ENCODE measurements at places on chromosomes 2 and 18. TPM values are rescaled to one million over a fixed set of nuclear protein-coding genes. Genes with fewer than 3 reads are reported as not detected.
A peak's percentile ranks its signal among the peaks of the same experiment; 100 is the strongest.

DNA sequence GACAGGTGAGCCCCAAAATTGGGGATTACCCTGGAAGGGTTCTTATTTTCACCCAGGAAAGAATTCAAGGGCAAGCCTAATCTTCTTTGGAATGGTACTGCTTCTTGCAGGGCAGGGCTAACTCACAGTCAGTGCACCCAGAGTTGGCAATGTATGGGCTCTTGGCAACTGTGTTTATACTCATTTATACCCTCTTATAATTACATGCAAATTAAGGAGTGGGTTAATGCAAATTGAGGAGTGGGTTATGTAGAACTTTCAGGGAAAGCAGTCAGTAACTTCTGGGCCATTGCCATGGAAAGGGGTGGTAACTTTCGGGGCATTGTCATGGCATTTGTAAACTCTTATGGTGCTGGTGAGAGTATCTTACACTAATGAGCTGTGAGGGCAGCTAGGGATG lies 59.2 kb downstream of the SERPINB8 start:
- DNase-seq: no peak

DNA sequence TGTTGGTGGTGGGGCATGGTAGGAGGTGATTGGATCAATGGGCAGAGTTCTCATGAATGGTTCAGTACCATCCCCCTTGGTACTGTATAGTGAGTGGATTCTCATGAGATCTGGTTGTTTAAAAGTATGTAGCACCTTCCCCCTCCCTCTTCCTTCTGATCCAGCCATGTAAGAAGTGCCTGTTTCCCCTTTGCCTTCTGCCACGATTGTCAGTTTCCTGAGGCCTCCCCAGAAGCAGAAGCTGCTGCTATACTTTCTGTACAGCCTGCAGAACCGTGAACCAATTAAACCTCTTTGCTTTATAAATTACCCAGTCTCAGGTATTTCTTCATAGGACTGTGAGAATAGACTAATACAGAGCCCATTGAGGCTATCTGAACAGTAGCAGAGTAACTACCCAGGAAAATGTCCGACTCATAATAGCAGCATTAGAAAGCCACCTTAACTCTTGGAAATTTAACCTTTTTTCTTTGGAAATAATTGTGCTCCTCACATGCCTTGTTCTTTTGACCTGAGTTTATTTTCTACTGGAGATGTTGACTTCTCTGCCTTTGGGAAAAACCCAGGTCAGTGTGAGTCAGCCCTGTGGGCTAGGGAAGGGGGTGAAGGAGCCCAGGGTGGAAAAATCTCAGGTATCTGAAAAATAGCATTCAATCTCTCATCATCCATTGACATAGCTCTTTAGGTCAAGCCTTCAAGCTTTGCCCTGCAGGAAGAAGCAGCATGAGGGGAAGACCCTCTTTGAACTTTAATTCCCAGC lies 18.1 kb downstream of the CYP1B1 start:
- no peak for DNase-seq

DNA sequence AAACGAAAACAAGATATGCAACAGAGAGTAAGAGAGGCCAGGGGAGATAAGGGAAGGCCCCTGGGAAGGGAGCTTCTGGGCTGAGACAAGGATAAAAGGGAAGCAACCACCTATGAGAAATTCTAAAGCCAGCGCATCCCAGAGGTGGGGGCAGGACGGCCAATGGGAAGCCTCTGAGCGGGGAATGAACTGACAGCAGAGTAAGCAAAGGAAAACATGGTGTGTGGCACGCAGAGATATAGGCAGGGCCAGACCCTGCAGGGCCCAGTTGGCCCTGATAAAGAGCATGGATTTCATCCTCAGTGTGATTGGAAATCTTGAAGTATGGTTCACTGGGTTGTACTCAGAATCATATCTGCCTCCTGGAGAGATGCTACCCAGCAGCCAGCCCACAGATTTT lies 78.7 kb downstream of the IRS1 start:
- DNase-seq: no peak

GRCh38 chr2:217086718-217087117 lies 226.9 kb upstream of the TNP1 start:
- no peak for DNase-seq

- peak; percentile 44 for DNase-seq
Measured at GRCh38 chr2:25324905-25325592, 16.7 kb downstream of the DNMT3A start.

DNA sequence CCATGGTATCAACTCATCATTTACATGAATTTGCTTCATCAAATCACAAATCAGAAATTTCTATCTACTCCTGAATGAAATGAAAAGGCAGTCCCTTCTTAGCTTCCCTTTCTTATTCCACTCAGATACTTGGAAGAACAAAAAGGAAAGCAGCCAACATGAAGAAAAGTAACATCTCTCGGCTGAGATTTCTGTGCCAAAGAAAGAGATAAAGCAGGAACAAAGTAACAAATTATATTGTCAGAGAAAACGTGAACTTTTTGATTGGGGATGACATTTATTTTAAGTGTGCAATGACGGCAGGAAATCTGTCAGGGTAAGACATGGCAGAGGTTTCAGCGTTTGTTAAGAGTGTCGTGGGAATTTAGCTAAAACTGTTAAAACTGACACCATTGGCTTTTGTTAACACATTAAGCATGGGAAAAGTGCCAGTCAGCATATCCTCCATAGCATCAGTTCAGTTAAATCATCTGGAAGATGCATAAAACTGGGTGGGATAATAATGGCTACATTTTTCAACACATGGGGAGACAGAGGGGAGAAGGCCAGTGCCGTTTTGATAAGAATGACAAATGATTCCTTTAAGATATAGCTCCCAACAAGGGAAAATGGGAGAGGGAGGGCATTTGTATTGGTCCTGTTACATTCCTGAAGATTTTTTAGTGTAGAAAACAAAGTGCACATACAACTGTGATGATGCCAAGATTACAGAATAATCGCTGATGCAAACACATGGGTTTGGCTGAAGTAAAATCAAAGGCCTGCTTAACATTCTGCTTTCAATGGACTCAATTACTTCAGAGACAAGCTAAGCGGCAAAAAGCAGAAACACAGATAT lies 211.6 kb downstream of the ZNF521 start:
- DNase-seq: no peak

DNA sequence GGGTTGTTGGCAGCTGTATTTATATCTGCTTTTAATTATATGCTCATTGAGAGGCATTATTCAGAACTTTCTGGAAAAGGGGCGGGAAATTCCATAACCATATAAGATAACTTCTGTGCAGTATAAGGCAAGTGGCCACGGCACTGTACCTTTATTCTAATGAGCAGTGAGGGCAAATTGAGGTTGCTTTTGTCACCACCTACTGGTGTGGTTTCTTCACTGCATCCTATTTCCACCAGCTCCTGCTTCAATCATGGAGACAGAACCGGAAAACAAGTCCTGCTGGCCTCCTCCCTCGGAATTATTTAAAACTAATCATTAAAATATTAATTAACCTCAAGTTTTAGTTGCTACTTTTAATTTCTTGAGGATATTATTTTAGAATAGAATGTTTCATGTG lies 759.4 kb downstream of the CBLN2 start:
- no peak for DNase-seq

DNA sequence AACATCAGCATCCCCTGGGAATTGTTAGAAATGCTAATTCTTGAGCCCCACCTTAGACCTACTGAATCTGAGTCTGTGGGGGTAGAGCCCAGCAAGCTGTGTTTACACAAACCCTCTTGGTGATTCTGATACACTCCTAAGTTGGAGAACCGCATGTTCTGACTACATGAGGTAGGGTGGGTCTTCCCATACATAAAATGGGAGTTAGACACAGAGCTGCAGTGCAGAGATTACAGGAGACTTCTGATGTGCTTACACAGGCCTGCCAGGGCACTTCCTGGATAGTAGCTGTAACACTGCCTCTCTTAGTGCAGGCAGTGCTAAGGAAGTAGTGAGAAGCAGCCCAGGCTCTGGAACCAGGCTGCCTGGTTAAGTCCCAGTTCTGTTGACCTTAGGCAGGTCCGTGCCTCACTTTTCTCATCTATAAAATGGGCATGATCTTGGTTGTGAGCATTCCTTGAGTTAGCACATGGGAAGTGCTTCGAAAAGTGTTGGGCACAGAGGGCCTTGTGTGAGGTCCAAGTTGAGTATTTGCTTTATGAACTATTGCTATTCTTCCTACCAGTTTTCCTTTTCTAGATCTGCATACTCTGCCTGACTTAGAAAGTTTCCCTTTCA lies 67.3 kb downstream of the GLI2 start:
- DNase-seq: no peak

- no peak for DNase-seq
Measured at GRCh38 chr2:152600697-152601096, 116.6 kb downstream of the PRPF40A start.

DNA sequence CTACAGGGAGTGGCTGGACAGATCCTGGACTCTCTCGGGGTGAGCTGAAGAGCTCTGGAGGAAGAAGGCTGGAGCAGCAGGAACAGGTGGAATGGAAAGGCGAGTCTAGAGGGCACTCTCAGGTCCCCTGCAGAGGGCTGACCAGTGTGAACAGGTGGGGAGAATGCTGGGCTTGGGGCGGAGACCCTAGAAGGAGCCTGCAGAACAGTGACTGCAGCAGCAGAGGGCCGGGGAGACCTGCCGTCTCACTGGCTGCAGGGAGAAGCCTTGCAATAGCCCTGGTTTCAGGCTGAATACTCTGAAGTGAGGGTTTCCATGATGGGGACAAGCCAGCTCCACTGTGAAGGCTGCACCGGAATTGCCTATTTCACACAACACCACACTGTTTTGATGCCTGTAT lies 626.7 kb upstream of the SALL3 start:
- DNase-seq: no peak

- no peak for DNase-seq
Measured at GRCh38 chr18:74957588-74958224, 251.2 kb downstream of the PTGR3 start.

The GAL3ST2 gene
- 15.1 TPM for total RNA-seq

The TCF23 gene
- total RNA-seq: 0.05 TPM

The TPO gene
- total RNA-seq: 2.3 TPM

All from mucosa of descending colon (tissue), 3 donors.